Muscle of arm (tissue), 14 donors: ENCODE measurements at places on chromosomes 5 and 9. TPM values are rescaled to one million over a fixed set of nuclear protein-coding genes. Genes with fewer than 3 reads are reported as not detected.

GRCh38 chr5:7629561-7629960 lies 221.4 kb downstream of the CFAP90 start:
- DNase-seq: no peak

- DNase-seq: peak; percentile 37
These were observed 1.3 kb downstream of the HMGXB3 start for GRCh38 chr5:150001660-150002486.

DNA sequence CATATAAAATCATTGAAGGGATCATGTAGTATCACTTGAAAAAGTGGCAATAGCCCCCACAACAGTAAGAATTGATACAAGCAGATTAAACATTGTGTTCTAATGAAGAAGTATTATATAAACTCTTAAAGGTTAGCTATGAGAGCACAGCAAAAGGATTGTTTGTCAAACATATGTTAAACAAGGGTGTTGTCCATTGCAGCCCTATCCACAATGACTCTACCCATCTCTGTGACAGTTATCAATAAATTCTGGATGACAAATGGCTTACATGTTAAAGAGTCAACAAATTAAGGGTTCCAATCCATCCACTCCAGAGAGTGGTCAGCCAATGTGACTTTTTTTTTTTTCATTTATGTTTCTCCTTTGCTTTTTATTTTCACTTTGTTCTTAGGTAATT lies 238.7 kb downstream of the SEMA5A start:
- no peak for DNase-seq

DNA sequence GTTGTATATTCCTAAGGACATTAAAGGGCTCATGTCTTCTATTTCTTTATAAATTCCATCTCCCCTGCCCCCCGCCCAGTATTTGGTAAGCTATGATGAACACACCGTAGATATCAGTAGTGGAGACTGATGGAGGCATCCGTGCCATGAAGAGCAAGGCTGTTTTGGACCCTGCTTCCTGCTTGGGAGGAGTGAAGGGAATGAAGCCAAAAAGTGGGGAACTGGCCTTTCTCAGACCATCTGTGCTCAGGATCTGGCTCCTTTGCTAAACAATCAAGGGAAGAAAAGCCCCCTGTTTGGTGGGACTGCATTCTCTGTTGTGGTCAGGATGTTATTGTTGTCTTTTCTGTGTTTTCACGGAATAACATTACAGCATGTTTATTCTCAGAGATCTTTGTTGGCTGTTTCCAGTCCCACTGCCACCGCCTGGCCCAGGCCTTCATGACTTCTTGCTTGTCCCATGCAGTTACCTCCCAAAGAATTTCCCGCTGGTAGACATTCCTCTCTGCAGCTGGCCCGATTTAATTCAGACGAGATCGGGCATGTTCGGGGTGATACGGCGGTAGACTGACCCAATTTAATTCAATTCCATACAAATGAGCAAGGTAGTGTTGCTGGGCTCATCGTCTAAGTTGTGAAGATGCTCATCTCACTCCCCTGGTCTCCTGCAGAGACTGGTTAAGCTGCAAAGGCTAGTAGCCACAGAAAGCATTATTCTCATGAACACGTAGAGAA lies 31.4 kb upstream of the ANKH start:
- no peak for DNase-seq

GRCh38 chr5:145661737-145662485 lies 173.2 kb downstream of the PRELID2 start:
- DNase-seq: no peak

GRCh38 chr5:138895918-138896317 lies 20.8 kb upstream of the LRRTM2 start:
- DNase-seq: no peak

CDC42SE2 gene
- polyA plus RNA-seq: 26.0 TPM

HEXB gene
- polyA plus RNA-seq: 42.8 TPM
